ENCODE measurements at places on chromosomes 4 and X.

DNA sequence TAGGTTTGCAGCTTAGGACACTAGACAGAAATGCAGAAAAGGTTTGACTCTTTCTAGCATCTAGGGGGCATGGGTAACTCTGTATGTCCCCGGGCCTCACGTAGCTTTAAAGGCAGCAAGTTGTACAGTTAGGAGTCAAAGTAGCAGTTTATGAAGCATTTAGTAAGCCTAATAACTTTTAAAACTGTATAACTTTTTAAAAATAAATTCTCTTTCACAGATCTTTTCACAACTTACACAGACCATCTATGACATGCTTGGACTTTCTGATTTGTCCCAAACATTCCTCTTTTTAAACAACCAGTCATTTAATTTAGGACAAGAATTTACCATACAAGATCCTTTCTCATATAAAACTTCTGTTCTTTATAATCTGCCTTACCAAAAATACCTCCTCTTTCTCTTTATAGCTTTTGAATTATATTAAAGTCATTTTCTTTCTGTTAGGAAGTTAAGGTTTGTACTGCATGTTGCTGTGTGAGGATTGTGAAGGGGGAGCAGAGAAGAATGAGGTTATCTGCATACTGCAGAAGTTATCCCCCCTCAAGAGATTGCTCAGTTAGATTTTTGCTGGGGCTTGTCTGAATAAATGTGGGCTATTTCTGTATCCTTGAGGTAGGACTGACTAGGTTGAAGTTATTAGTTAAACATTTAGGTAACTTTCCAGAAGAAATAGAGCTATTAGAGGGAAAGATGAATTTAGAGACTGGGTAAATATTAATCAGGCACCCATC lies 94.3 kb downstream of the CPE start:
- DNase-seq = no peak

DNA sequence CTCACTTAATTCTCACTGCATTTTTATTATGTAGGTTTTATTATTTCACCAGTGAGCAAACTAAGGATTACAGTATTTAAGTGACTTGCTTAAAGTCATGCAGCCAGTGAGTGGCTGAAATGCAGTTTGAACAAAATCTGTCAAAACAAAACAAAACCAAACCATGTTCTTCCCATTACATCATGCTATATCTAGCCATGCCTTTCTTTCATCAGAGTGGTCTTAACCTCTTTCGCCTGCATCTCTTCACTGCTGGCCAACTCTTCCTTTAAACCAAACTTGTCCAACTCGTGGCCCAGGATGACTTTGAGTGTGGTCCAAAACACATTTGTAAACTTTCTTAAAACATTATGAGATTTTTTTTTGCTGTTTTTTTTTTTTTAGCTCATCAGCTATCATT lies 223.2 kb downstream of the PCDH7 start:
- peak; percentile 17 for DNase-seq

GRCh38 chr4:61580721-61581377 lies 380.7 kb downstream of the ADGRL3 start:
- peak; percentile 50 for DNase-seq

GRCh38 chr4:67616478-67616877 lies 58.0 kb downstream of the STAP1 start:
- DNase-seq = no peak

DNA sequence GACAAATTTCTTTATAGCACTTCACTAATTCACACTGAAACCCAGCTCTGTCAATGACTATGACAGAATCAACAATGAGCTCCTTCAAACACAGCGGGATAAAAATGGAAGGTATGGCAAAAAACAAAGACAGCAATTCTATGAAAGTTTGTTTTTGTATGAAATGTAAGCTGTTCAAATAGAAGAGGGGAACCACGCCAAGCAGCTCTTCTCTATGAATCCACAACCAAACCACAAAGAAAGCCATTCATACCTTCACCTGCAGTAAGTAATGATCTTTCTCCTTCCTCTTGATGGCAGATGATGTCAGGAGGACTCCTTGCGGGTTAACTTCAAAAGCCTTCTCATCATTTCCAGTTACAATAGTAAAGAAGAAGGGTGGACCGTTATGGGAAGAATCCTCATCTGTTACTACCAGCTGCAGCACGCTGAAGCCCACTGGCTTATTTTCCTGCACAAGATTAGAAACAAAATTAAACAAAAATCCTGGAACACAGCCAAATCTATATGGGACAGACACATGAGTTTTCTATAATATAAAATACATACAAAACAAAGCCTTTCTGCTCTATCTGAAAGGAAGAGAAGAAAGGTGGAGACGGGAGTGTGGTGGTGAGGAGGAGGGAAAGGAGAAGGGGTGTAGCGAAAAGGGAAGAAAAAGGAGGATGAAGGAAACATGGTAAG lies 48.9 kb upstream of the MTNR1A start:
- no peak for DNase-seq
